ENCODE measurements at places on chromosomes 1 and 21.

DNA sequence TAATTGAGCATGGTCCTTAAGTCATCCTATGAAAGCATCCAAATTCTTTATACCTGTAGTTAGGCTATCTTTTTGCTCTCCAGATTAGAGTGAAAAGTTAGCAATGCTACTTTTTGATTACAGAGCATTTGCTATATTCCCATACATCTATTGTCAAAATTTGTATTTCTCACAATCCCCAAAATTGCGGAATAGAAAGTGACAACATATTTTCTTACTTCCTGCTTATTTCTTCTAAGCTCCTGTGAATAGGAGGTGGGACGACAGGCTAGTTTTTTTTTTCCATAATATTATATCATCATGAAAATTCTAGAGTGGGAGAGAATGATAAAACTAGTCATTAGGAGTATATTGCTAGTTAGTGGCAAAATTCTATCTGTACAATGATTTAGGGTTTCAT is 264.0 kb upstream of the DPYD start:
- DNase-seq: no peak

DNA sequence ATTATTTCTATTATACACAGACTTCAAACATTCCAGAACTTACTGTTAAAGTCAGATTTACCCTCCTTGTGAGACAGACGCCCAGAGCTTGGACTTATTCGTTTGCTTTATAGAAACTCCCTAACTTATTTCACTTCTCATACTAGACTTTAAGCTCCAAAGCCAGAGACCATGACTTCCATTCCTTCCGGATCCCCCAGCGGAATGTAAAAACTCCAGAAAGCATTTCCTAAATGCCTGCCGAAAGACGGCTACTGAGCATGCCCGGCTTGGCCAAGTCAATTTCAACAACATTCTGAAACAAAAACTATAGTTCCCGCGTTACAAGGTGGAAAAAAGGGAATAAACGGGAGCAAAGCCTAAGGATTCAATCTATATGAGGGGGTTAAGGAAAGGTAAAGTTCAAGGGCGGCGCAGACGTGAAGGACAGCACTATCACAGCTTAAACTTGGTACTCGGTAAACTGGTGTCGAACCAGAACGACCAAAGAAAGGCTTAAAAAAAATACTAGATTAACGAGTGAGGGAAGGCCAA is 1.1 kb downstream of the USP48 start:
- DNase-seq: peak; percentile 44

GRCh38 chr1:39657923-39658485 is 13.9 kb downstream of the NT5C1A start:
- DNase-seq: peak; percentile 63

DNA sequence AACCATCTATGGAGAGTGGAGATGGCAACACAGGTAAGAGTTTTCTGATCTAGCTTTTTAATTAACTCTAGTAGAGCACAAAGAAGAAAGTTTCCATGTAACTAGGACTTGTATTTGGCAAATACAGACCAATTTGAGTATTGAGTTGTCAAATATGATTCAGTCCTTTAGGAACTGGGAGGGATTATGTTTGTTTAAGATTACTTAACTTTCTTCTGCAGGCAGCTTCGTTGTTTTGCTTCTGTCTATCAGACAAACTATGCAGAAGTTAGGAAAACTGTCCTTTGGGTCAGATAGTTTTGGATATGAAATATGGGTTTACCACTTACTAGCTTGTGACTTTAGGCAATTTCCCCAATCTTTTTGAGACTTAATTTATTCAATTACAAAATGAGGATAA is 111.8 kb downstream of the POU2F1 start:
- no peak for DNase-seq

GRCh38 chr1:160747717-160748116 is 8.7 kb downstream of the SLAMF7 start:
- DNase-seq: no peak

DNA sequence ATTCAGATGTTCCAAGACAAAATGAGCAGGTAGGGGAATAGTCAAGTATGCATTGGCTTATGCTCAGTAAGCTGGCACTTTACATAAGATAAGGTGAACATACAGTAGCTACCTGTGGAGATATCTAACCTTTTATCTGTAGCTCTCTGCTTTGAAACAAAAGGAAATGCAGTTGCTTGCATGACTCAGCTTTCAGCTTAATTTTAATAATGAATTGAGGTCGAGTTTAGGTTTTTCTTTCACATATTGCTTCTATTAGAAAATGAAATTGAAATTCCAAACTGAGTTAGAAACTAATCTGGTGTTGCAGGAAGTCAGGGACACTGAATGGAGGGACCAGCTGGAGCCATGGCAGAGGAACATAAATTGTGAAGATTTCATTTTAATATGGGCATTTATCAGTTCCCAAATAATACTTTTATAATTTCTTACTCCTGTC is 8.3 kb downstream of the FRRS1 start:
- no peak for DNase-seq

All from muscle of leg (tissue), 16 donors.